ENCODE measurements at places on chromosomes 2 and 18.

DNA sequence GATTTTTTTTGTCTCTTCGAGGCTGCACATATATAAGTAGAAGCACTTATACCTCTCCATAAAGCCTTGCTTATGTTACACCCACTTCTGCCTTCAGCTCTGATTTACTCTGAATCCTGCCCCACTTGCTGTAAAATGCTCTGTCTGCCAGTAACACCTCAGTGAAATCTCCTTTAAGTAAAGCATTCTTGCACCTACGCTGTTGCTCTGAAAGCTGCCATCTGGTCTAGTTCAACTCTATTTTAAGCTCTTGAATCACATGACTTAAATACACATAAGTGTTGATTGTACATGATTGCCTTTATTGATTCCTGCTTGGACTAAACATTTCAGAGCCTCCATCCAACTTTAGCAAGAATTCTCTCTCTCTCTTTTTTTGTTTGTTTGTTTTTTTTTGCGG is 609.0 kb upstream of the CELF4 start:
- DNase-seq = no peak

DNA sequence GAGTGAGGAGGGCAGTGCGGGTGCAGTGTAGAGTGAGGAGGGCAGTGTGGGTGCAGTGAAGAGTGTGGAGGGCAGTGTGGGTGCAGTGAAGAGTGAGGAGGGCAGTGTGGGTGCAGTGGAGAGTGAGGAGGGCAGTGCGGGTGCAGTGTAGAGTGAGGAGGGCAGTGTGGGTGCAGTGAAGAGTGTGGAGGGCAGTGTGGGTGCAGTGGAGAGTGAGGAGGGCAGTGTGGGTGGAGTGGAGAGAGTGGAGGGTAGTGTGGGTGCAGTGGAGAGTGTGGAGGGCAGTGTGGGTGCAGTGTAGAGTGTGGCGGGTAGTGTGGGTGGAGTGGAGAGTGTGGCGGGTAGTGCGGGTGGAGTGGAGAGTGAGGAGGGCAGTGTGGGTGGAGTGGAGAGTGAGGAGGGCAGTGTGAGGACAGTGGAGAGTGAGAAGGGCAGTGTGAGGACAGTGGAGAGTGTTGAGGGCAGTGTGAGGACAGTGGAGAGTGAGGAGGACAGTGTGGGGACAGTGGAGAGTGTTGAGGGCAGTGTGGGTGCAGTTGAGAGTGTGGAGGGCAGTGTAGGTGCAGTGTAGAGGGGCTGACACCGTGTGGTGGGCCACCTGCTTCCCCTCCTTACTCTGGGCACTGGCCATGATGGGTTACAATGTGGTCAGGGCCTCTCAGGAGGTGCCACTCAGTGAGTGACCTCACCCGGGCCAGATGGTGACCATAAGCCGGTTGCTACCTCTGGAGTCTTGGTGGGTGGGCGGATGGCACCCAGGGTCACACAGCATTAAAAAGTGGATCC is 28.5 kb downstream of the INPP4A start:
- no peak for DNase-seq

- no peak for DNase-seq
Measured at GRCh38 chr2:69779258-69780001, 37.5 kb downstream of the ANXA4 start.

DNA sequence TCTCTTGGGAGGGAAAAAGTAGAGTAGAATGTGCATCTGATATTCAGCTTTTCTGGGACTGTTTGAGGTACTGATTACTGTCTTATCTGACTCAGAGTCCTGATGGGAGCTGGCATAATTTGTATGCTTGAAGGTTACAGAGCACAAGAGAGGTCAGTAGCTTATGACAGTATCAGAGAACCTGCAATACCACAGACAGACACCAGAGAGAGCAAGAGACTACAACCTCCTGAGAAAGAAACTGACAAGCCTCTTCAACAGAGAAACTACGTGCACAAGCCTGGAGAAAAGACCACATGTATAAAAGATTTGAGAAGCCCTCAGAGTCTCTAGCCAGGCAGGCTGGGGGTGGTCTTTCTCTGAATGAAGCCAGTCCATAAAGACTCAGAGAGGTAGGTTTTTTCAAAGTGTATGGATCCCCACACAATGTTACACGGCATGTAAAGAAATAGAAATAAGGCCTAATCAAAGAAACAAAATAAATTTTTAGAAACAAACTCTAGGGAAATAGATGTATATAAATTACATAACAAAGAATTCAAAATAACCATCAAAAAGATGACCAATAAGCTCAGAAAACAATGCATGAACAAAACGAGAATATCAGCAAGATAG is 568.3 kb downstream of the LRRTM4 start:
- DNase-seq = no peak

- DNase-seq = no peak
Measured at GRCh38 chr2:231191896-231192872, 6.2 kb upstream of the ARMC9 start.

DNA sequence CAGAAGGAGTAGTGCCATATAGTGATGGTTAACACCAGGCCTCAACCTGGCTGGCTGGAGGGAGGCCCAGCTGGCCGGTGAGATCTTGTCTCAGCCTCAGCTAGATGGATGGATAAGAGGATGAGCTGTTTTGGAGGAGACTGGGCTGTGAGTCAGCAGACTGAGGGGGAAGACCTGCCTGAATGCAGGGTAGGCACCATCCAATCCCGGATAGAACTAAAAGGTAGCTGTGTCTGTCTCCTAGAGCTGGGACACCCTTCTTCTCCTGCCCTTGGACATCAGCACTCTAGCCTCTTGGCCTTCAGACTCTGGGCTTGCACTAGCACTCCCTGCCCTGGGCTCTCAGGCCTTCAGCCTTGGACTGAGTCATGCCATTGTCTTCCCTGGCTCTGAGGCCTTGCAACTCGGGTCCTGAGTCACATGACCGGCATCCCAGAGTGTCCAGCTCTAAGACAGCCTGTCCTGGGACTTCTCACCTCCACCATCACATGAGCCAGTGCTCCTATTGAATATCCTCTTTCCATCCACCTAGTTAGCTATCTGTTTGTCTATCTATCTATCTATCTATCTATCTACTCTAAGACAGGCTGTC is 131.3 kb downstream of the TPO start:
- DNase-seq = no peak

DNA sequence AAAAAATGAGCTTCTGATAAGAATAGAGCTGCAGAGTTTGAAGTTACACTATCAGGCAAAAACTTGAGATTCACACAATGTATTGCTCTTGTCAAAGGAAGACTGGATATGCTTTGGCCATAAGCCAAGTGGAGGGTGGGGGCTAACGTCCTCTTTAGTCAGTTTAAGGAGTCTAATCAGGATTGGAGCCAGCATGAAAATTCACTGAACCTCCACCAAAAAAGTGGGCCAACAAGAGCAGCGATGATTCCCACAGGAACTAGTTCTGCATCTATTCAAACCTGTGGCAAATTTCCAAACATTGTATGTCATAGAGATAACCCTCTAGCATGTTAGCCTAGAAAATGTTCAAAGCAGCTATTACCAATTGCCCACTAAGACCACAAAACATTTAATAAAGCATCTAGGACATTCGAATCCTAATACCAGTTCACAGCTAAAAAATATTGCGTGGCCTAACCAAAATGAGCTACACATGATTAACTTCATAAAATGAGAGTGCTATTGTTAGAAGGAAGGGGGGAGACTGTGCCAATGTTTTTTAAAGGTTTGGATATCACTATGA is 43.5 kb upstream of the TMEM247 start:
- DNase-seq = no peak

- DNase-seq = no peak
Measured at GRCh38 chr18:45802814-45803492, 22.5 kb upstream of the SIGLEC15 start.
